G401 (cell line): ENCODE measurements at places on chromosomes 7 and 10. TPM values are rescaled to one million over a fixed set of nuclear protein-coding genes. Genes with fewer than 3 reads are reported as not detected.

Gene IKZF1
- not detected in 2 replicates for total RNA-seq

DNA sequence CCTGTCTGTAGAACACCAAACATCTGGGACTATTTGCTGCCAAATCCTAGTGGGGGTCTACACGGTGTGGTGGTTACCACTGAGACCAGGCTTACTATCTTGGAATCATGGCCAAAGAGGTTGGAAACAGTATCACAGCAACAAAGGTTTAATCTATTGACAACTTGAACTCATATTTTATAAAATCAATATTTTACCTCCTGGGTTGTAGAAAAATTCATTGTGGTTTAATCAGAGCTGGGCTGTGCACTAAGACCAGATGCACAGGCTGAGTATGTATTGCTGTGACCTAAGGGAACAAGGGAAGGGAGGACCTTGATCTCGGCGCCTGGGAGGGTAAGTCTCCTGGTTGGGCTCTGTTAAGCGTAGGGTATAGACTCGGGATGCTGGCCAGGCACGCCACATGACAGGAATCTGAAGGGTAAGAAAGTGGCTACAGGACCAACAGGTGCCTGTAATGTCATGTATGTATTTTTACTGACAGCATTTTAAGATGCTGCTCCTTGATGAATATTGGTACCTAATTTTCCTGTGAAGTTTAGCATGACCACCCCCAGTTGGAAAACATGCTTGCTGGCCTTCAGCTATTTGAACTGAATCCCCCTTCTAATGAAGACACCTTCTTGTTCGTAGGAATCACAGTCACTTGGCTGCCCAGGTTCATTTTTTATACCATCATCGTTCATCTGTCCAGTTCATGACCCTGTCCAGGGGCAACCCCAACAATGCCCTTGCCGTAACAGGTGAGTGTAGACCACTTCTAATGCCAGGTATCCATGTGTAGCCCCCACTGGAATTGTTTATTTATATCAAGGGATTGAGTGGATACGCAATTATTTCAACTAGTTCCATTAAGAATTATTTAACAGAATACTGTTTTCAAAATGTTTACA lies 79.5 kb downstream of the EZH2 start:
- DNase-seq, result no peak

Gene SAMD9L
- total RNA-seq, result not detected in 2 replicates

GRCh38 chr7:109772161-109772560 lies 1202.5 kb downstream of the DNAJB9 start:
- no peak for DNase-seq

DNA sequence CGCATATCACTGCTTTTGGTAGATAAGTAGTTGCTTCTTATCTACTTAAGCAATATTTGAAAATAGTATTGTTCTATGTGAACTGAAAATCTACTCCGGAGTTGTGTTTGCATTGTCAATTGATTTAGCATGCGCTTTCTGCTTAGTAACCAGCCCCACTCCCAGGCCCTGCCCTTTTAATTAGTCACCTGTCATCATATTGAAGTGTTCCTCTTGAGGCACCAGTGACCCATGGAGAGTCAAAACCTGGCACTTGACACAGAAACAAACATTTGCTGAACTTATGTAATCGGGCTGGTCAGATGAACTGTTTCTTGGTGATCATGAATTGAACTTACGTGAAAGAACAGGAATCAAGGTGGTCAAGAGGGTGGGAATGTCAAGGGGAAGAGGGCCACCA lies 27.8 kb upstream of the CDHR3 start:
- peak; percentile 36 for DNase-seq

- DNase-seq, result no peak
Observed at GRCh38 chr10:4810092-4810491, 15.9 kb upstream of the AKR1E2 start.

DNA sequence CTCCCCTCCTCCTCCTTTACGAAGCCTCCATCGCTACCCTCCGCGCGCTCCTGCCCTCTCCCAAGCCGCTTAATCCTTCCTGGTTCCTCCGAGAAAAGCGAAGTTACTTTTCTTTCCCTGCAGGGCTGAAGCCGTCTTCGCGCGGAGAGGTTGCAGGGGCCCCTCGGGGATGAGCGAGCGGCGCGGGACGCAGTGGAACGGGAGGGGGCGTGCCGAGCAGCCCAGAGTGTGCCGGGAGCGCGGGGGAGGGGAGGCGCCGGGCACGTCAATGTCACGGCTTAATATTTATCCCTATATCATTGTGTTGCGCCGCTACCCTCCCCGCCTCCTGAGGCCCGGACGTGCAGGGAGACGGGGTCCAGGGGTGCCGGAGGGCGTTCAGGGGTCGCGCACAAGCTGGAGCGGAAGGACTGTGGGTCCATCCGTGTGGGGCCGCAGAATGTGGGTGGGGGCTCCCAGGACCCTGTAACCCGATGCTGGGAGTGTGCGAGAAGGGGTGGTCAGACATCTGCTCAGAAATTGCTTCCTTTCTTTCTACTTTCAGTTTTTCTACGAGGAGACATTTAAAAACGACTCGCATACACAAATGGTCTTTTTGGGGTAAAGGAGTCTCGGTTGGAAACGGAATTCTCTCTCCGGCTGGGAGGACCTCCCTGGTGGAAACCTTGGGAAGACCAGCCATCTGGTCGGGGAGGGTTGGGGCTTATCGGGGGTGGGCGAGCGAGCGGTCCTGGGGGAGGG lies 2.4 kb downstream of the CDK6 start:
- peak; percentile 51 for DNase-seq

- peak; percentile 21 for DNase-seq
Observed at GRCh38 chr7:32059289-32060011, 10.8 kb downstream of the PDE1C start.

Gene SLC29A3
- 3.3 and 3.4 TPM in 2 replicates for total RNA-seq

Gene PDE6C
- not detected in 2 replicates for total RNA-seq

GRCh38 chr10:77463499-77463898 lies 174.1 kb downstream of the KCNMA1 start:
- DNase-seq, result peak; percentile 21

- no peak for DNase-seq
Observed at GRCh38 chr7:47601119-47601880, 19.4 kb upstream of the TNS3 start.

DNA sequence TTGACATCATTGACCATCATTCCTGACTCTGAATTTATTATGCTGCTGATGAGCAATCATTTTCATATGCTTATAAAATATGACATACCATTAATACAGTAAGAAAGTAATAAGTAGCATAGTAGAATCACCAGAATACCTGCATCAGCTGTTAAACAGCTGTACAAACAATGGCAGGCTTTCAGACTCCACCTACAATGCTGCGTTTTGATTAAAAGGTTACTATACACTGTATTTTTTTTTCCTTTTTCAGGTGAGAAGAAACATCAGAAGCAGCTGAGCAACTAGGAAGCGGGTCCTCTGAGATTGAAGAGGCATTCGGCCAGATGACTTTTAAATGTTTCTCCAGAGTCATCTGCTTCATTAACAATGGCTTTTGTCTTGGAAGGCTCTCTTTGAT lies 7.1 kb downstream of the ASNS start:
- no peak for DNase-seq

DNA sequence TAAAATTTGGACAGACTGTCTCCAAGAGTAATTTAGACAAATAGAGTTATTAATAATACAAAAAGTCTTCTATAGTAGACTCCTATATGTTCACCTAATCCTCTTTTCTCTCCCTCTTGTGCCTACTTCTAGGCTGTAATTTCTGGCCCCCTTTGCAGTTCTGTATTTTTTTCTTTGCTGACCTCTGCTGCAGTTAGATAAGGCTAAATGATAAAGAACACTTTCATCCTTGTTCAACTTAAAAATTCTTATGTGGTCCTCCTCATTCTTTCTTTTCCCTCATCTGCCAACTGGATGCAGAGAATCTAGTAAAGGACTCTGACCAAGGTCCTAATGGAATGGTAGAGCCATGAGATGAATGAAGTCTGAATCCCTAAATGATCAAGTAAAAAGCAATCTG lies 20.1 kb downstream of the GLCCI1 start:
- no peak for DNase-seq

- no peak for DNase-seq
Observed at GRCh38 chr10:33067481-33067880, 109.5 kb upstream of the ITGB1 start.

DNA sequence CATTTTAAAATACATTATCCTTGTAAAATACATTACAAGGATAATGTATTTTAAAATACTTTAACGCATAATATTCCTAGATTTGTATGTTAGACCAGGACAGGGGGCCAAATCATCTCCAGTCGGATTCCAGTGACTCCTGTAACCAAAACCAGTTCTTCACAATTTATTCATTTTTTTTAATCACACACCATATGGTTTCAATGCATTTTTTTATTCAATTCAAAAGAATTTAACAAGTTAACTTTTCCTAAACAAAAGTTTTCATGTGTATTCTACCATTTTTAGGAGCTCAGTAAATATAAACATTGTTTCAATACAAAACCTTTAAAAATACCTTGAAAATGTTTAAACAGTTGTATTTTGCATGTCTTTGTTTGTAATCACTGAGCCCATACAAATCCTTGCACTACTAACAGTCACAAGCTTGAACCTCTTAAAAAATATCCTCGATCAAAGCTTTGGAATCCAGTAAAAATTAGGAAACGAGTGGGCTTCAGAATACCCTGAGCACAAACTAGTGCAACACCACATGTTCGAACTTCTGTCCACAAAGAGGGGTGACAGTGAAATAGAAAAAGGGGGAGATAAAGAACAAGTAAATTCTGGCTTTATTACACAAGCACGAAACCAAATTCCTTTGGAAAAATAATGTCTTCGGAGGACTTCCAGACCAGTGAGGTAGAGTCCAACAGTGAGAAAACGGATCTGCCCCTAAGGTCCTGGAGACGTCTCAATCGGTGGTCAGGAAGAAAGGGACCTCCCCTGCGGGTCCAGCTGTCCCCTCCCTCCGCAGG lies 1.6 kb downstream of the CCDC71L start:
- no peak for DNase-seq

Gene SPDYE2B
- not detected in 2 replicates for total RNA-seq

DNA sequence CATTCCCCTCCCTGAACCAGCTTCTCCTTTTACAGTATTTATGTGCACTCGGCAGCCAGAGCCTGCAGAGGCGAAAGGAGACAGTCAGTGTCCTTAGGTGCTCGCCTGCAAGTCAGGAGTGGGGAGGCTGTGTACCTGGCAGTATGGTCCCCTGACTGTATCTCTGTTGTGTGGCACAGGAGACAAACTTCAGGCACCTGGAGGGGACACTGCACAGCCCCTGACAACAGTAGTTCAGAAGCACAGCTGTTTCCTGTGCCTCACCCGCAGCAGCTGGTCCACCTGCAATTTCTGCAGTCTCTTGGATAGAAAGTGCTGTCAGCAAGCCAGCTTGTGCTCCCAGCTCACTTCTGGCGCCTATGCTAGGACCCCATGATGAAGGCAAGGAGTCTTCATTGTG lies 73.4 kb upstream of the LAMB4 start:
- DNase-seq, result no peak

- no peak for DNase-seq
Observed at GRCh38 chr7:44162785-44163395, 21.8 kb upstream of the MYL7 start.

DNA sequence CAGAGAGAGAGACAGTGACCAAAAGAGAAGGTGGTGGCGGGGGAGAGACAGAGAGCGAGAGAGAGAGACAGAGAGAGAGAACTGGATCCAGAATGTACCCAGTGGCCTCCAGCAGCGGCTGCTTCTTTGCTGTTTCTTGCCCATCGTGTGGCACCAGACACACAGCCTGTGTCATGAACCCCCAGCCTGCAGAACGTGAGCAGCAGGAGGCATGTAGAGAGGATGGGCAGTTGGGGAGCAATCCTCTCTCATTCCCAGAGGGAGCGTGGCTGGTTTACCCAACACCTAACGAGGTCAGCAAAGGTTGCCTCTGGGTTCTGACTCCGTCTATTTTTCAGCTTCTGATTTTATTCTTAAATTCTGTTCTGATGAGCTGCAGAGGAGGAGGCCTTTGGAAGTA lies 168.1 kb downstream of the ADARB2 start:
- DNase-seq, result no peak

DNA sequence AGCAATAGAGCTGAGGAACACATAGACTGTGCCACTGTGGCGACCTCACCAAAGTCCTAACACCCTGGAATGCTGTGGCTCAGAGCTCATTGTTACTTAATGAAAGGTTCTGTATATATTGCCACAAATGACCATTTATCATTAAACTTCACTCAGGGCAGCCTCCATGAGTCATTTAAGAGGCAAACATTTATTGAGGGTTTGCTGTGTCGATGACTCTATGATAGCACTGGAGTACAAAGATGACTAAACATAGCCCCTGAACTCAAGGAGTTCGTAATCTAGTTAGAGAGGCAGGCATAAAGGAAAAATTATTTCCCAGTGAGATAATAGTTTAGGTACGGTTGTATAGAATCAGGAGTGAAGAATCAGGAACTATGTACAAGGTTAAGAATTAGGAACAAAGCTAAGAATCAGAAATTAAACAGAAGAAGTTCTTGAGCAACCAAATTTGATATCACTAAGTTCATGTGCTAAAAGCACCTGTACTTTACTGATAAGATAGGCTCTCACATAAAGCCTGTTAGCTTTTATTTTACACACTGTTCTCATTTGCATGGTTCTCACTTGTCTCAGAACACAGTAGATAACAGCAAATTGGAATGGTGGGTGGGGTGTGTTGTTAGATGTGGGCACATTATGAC lies 7.9 kb downstream of the ENTPD7 start:
- no peak for DNase-seq

GRCh38 chr7:107208563-107208962 lies 39.8 kb downstream of the HBP1 start:
- DNase-seq, result no peak

Gene JAKMIP3
- 0.27 TPM in 1 of 2 replicates, not detected in the other for total RNA-seq

Gene PI4K2A
- 40.2 and 42.2 TPM in 2 replicates for total RNA-seq

GRCh38 chr7:93442478-93443224 lies 131.9 kb downstream of the CALCR start:
- DNase-seq, result no peak

GRCh38 chr10:120278069-120278468 lies 179.0 kb upstream of the PLPP4 start:
- DNase-seq, result no peak

DNA sequence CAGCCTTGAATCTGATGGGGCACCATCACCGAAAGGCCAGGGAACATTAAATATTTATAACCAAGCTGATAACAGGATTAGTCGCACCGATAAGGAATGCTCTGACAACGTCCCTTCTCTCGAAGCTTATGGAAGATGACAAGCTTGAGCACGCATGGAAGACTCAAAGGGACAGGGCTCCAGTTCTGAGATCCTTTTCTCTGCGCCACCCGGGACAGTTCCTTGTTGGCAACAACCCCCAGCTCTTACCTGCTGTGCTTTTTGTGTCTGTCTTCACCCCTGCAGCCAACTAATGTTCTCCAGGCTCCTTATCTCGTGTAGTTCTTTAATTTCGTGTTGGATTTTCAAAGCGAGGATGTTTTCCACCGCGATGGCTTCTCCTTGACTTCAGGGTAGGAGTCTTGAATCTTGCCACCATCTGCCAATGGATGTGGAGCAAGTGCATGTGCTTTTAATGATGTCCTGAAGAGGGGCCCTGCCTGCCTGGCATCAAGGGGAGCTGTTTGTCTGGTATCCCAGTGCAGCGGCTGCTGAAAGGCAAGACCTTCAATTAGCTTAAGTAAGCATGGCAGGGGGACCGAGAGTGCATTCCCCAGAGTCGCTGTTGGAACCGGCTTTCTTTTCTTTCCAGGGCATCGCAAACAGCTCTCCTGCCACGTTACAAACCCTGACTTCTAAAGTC lies 354 bp upstream of the FERD3L start:
- DNase-seq, result no peak

GRCh38 chr10:52215745-52216361 lies 98.2 kb upstream of the DKK1 start:
- peak; percentile 78 for DNase-seq

Gene NAT16
- 1.2 TPM in 1 of 2 replicates, not detected in the other for total RNA-seq

- no peak for DNase-seq
Observed at GRCh38 chr7:119196183-119196582, 971.7 kb downstream of the ANKRD7 start.
